H54 (cell line): ENCODE measurements at places on chromosomes 6 and 20.

DNA sequence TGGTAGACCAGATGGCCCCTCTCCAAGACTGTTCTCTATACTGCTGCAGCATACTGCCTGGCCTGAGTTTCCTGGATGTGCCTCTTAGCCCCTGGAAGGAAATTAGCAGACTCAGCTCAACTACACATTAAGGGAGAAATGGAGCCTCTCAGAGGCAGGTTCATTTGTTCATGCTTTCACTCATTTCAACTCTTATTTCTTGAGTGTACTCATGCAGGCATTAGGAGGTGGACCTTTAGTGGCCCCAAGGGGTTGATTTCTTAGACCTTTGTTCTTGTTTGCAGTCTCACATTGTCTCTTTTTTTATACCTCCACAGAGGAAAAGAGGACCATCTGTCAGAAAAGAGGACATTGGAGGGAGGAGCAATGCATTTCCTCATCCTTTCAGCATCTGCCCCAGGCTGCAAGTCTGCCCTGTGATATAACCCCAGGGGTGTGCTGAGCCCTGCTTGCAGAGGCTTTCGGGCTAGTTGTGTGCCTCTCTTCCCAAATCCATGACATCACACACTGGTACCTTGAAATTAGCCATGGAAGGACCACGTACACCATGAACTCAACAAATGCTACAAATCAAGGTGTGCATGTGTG is 456.2 kb downstream of the CD83 start:
- no peak for DNase-seq

DNA sequence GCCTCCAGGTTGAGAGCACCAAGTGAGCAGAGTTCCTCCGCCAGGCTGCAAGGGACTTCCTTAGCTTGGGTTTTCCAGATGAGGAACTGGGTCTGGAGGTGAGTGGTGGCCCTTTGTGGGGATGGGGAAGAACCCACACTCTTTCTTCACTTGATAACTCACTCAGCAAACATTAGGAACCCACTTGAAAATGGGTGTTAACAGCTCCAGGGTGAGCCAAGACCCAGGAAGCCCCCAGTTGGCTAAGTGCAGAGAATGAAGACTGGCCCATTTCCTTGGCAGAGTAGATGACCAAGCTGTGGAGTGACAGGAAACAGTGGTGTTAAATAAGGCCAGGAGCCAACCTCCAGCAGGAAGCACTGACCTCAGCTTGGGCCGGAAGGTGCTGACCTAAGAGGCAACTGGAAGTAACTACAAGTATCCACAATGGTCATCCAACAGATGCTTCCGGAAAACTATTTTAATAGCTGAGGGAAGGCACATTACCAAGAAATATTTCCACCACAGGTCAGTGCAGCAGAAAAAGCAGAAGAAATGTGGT is 22.7 kb downstream of the MRPL14 start:
- no peak for DNase-seq

DNA sequence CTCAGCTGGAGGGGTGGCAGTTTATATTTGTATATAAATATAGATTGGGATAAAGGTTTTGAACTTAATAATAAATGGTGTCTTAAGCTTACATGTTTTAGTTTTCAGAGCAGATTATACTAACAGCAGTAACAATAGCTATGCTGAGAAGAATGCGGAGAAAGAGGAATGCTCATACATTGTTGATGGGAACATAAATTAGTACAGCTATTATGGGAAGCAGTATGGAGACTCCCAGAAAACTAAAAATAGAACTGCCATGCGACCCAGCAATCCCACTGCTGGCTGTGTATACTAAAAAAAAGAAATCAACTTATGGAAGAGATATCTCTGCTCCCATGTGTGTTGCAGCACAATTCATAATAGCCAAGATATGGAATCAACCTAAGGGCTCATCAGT is 127.9 kb downstream of the BCKDHB start:
- no peak for DNase-seq

- DNase-seq, result no peak
Observed at GRCh38 chr6:100946021-100946540, 65.0 kb upstream of the ASCC3 start.

DNA sequence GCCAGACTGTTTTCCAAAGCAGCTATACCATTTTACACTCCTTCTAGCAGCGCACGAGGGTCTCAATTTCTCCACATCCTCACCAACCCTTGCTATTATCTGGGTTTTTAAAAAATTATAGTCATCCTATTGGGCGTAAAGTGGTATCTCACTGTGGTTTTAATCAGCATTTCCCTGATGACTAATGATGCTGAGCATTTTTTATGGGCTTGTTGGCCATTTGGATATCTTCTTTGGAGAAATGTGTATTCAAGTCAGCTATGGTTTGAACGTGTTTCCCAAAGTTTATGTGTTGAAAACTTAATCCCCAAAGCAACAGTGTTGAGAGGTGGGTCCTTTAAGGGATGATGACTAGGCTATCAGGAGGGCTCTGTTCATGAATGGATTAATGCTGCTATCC is 6.7 kb downstream of the MCUR1 start:
- DNase-seq, result no peak

GRCh38 chr6:84926189-84927155 is 162.1 kb upstream of the TBX18 start:
- no peak for DNase-seq

- no peak for DNase-seq
Observed at GRCh38 chr6:15359335-15359862, 113.5 kb downstream of the JARID2 start.

GRCh38 chr6:7730784-7731227 is 4.9 kb downstream of the BMP6 start:
- DNase-seq, result peak; percentile 92

GRCh38 chr6:24919056-24919892 is 16.5 kb downstream of the RIPOR2 start:
- DNase-seq, result no peak

- no peak for DNase-seq
Observed at GRCh38 chr6:82693094-82693493, 329.5 kb downstream of the TPBG start.

DNA sequence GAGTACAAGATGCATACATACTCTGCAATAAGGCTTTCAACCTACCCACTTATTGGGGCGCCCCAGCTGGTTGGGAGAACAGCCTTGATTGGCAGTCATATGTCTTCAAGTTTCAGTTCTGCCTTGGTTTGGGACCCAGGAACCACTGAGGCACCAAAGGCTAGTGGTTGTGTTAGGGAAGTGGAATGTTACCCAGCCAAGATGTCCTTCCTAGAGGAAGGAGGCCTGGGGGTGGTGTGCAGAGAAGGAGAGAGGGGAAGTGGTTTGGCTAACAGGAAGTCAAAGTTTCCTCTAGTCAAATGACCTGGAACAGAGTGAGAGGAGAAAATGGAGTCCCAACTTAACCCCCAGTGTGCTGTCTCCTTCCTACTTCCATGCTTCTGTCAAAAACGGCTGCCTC is 59.4 kb downstream of the CD164 start:
- no peak for DNase-seq

GRCh38 chr20:848193-848592 is 14.7 kb downstream of the FAM110A start:
- no peak for DNase-seq

DNA sequence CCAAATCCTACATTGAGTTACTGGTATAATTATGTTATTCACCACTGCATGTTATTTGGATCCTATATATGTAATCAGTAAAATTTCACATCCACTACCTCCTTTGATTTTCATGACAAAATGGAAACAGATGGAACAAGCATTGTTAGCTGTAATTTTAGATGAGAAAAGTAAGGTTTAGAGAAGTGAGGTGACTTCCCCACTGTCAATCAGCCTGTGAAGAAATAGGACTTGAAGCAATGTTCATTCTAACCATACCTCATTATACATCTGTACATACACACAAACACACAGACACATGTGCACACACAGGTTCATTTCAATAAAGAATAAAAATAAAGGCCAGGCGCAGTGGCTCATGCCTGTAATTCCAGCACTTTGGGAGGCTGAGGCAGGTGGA is 23.7 kb upstream of the QKI start:
- DNase-seq, result no peak

GRCh38 chr6:146851837-146852236 is 253.1 kb downstream of the ADGB start:
- DNase-seq, result peak; percentile 0

- no peak for DNase-seq
Observed at GRCh38 chr20:45507011-45507820, 8.2 kb downstream of the SPINT3 start.

DNA sequence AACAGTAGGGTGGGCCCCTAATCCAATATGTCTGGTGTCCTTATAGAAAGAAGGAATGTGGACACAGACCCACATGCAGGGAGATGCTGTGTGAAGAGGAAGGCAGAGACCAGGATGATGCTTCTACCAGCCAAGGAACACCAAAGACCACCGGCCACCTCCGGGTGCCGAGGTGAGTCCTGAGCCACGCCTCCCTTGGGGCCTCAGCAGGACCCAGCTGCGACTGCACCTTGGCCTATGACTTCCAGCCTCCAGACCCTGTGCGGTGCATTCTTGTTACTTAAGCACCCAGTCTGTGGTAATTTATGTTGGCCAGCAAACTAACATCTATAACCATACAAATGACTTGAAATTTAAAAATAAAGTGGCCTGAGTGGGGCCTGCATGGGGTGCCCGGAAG is 79.5 kb upstream of the QKI start:
- DNase-seq, result no peak

DNA sequence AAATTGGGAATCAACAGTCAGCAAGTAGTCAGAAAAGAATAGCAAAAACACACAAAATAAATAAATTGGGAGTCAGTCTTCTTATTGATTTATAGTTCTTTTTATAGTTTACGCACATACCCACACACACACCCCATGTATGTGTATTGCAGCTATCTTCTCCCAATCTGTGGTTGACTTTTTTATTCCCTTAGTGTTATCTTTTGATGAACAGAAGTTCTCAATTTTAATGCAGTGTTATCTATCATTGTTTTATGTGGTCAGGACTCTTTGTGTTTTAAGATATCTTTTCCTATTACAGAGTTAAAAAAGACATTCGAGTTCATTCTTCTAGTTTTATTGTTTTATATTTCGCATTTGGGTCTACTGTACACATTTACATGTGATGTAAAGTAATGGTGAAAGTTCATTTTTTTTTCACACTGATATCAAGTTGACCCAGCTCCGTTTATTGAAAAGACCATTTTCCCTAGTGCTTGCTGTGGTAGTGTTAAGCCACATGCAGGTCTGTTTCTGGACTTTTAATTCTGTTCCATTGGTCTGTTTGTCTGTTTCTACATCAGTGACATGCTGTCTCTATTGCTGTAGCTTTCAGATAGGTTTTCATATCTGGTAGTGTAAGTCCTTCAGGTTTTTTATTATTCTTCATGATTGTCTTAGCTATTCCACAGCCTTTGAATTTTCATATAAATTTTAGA is 78.4 kb downstream of the ZFAND3 start:
- DNase-seq, result no peak
